Stimulated activated CD4-positive, alpha-beta T cell treated with anti-CD3 and anti-CD28 coated beads, Interleukin-1b, Interleukin-23, amount 100 ng/mL, for 1 hour (primary cell): ENCODE measurements at places on chromosomes 5 and 9.

GRCh38 chr5:110738503-110738811 lies 350 bp upstream of the SLC25A46 start:
- DNase-seq: no peak

GRCh38 chr9:129987047-129987446 lies 55.9 kb downstream of the FNBP1 start:
- DNase-seq: no peak

- DNase-seq: no peak
Observed at GRCh38 chr5:179217356-179217755, 127.9 kb downstream of the ADAMTS2 start.

- no peak for DNase-seq
Observed at GRCh38 chr9:92611621-92612285, 58.2 kb downstream of the IPPK start.

DNA sequence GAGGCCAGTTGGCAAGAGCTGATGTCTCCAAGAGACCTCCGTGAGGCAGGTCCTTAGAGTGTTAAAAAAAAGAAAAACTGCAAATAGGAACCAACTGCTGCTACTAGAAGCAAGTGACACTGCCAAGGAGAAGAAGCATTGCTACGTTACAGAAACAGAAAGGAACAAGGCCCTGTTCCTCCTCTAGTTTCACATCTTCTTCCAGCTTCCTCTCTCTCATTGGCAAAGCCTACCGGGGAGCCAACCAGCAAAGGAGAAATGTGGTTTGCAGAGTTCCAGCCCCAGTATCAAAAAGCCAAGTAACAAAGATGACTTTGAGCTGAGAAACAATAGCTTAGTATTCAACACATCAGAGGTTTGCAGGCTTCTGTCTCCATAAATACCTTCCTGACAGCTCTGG lies 145.9 kb downstream of the PRELID2 start:
- no peak for DNase-seq

DNA sequence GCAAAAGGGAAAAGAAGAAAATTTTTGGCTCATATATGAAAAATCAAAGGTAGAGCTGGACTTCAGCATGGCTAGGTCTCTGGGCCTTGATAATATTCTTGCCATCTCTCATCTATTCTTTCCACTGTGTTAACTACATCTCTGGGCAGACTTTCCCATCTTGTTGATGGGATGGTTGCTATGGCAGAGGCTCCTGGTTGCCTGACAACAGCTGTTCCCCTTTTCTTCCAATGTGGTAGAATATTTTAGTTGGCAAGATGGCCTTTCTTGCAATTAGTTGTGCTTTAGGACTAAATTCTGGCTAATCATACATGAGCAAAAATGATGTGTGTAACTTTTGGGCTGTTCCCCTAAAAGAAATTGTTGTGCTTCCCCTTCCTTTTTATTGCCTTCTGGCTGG lies 40.2 kb upstream of the ARAP3 start:
- DNase-seq: no peak

GRCh38 chr5:157216391-157217142 lies 35.9 kb downstream of the ITK start:
- no peak for DNase-seq

DNA sequence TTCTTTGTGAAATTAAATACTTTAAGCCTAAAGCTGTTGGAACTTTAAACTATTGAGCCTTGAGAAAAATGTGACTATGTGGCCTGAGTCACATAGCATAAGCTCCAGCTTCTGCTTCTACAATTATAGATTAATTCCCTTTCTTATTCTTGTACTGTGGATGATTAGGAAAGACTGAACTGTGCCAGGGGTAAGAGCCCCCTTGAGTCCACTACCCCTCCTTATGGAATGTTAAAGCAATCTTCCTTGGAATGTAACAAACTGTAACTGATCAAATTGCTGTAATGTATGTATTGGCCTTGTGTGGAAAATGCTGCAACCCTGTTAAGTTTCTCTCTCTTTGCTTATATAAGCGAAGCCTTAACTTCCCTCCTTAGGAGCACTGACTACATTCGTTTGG lies 273.2 kb downstream of the FAM170A start:
- DNase-seq: no peak

DNA sequence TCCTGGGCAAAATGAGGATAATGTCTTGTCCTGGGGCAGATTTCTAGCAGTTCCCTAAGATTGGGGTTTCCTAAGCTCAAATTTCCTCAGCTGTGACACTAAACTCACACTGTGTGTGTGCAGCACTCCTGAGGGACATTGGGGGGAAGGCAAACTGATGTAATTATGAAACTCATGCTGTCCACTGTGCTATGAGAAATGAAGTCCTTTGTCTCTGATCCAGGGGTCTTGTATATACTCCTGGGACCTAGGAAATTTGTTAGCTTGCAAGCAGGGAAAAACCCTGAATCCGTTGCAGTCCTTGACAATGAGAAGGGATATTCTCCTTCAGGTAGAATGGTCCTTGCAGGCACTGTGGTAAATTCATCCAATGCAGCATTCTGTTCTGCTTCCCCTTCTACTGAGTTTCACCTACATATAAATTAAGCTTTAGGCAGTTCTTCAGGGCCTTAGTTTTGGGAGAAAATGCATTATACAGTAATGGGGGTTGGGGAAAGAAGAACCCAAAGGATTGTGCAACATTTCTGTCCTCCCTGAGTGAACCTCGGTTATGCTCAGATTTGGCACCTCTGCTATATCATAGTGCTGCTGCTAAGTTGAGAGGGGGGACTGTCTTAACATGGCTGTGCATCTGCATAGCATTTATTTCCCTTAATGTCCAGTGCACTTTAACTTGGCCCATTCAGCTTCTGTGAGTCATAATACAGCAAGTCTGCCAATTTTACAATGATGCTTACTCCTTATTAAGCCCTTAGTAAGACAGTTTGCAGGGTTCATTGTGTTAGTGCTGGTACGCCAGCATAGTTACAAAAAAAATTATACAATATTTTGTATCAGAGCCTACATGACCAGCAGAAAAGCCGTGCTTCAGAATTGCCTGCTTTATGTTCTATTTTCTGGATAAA lies 80.2 kb downstream of the PJA2 start:
- DNase-seq: no peak

DNA sequence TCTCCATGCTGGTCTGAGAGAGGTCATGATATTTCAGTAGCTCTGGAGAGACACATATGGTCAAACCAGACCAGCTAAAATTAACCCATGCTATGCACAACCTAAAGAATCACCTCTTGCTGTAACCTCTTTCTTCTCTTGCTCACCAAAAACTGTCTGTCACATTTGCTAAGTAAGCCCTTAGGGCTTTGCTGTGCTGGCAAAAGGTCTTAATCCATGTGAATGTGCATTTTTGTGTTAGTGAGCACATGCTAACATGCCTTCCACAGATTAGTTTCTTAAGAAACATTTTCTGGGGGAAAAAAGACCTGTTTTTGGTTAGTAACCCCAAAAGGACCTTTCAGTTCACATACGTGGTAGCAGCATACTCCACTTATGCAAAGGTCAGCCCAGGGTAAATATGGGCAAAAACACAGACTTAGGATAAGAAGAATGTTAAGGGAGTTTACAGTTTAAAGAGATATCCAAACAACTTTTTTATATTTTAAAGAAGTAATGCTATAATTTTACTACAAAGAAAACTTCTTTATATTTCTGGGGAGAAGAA lies 124.2 kb upstream of the CCDC152 start:
- DNase-seq: no peak

GRCh38 chr9:122075135-122076030 lies 17.7 kb downstream of the TTLL11 start:
- no peak for DNase-seq

GRCh38 chr5:172943283-172943841 lies 15.9 kb upstream of the RPL26L1 start:
- DNase-seq: no peak

DNA sequence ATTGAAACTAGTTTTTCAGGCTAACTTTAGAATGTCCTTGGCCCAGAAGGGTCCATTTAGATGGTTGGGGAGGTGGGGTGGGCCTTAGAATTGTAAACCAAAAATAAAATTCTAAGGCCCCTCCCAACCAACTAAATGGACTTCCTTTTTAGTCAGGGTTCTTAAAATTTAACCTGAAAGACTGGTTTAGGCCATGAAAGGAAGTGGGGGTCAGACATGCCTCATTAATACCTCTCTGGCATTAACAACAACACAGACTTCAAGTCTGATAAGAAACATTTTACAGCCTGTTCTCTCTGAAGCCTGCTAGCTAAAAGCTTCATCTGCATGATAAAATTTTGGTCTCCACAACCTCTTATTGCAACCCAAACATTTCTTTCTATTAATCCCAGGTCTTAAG lies 65.5 kb upstream of the TNC start:
- DNase-seq: no peak

- DNase-seq: no peak
Observed at GRCh38 chr9:132694144-132694543, 23.9 kb downstream of the GTF3C4 start.

GRCh38 chr5:32542216-32543059 lies 42.9 kb upstream of the SUB1 start:
- DNase-seq: no peak

- DNase-seq: no peak
Observed at GRCh38 chr5:1701884-1702283, 97.8 kb downstream of the MRPL36 start.

GRCh38 chr9:3894772-3895171 lies 369.0 kb upstream of the RFX3 start:
- no peak for DNase-seq

DNA sequence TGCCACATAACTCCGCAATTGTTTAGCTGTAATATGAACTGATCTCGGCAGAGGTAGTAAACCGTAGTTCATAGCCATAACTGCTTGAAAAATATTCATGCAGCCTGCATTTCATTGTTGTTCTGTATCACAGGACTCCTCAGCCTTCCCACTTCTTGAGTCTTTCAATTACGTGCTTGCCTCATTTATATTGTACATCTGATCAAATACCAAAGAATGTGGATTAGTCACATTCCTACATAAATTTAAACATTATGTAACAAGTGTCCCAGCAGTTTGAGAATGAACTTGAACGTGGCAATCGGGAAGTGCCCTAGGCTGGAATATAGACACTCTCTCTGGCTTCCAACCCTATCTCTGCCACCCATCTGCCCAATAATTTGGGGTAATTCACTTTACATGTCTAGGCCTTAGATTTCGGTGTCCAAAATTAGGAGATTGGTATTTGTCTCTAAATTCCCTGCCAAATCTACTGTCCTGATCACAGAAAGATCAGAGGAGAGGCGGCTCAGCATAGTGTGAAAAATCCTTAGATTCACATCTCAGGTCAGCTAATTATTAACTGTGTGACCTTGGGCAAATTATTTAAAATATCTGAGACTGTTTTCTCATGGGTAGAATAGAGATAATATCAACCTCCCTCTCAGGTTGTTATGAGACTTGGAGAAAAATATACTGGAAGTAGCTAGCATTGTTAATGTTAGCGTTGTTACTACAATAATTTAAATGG lies 215.1 kb upstream of the RFX3 start:
- no peak for DNase-seq

GRCh38 chr9:34125681-34126206 lies 754 bp downstream of the DCAF12 start:
- DNase-seq: no peak

- no peak for DNase-seq
Observed at GRCh38 chr9:137892424-137893191, 15.0 kb downstream of the CACNA1B start.

DNA sequence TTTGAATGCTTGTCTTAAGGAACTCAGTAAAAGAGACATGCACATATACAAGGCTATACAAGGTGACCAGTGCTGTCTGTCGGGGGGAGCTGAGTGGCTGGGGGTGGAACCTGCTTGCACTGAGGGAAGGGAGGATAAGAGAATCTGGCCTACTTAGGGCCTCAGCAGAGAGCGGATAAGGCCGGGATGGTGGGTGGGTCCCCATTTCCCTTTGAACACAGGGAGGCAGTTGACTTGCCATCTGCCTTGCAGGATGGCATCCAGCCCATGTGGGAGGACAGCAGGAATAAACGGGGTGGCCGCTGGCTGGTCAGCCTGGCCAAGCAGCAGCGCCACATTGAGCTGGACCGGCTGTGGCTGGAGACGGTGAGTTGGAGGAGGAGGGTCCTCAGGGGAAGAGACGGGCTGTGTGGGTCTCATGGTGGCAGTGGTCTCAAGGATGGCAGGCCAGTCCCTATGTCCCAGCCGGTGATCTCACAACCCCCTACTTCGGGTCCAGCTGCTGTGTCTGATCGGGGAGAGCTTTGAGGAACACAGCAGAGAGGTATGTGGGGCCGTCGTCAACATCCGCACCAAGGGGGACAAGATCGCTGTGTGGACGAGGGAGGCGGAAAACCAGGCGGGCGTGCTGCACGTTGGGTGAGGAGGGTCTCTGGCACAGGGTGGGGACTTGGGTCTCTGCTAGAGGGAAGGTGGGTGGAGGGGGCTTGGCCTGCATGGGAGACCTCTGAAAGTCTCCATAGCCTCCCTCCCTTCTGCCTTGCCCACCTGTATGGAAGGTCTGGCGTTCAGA lies 2.2 kb upstream of the TSPAN17 start:
- DNase-seq: no peak

- DNase-seq: no peak
Observed at GRCh38 chr5:150575745-150576448, 64.6 kb upstream of the SYNPO start.

GRCh38 chr5:175902026-175902425 lies 30.6 kb downstream of the CPLX2 start:
- DNase-seq: no peak

DNA sequence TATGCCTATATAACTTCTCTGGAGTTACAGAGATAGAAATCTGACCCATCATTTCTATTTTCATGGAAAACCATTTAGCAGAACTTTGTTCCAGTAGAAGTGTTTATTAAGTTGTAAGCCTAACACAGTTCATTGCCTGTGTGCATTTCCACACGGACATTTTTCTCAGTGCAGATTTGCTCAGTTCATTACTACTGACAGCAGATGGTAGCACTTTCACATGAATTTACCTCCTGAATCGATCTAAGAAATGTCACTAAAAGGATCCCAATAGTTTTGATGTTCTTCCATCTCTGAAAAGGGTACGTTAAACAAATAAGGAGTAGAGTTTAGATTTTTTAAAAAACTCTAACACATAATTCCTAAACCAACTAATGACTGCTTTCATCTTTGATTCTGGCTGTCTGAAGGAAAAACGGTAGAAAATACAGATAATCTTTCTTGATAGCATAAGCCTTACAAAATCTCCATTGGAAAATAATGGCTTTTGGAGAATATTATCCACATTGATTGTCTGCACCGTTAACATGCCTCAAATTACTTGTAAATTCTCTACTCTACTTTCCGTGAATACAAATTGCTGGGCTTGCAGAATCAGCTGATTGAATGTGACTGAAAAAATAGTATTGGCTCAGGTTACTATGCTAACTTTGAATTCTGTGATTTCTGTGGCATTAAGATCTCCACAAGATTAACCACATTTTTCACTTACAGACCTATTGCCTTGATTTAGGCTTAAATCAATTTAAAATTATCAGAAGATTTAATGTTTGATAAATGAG lies 33.1 kb downstream of the RPS23 start:
- DNase-seq: no peak

DNA sequence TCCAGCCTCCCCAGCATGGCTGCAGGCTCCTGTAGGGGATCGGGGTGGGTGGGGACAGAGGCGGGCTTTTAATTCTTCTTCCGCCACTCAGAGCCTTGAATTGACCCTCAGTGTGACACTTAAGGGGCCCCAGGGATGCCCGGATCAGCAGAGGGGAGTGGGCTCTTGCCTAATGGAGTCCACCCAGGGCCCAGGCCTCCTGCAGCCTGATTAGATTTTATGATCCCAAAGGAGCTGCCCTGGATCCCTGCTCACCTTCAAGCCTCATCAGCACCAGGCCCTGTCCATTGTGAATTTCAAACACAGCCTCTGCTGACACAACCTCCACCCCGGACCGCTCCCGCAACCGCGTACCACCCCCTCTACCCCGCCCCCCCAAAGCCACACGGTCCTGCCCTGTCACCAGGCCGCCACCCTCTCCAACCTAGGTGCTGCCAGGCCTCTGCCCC lies 214.1 kb upstream of the IER5L start:
- no peak for DNase-seq

GRCh38 chr5:101687349-101687985 lies 608.6 kb downstream of the SLCO4C1 start:
- DNase-seq: no peak
